ENCODE measurements at places on chromosomes 6 and 20.

DNA sequence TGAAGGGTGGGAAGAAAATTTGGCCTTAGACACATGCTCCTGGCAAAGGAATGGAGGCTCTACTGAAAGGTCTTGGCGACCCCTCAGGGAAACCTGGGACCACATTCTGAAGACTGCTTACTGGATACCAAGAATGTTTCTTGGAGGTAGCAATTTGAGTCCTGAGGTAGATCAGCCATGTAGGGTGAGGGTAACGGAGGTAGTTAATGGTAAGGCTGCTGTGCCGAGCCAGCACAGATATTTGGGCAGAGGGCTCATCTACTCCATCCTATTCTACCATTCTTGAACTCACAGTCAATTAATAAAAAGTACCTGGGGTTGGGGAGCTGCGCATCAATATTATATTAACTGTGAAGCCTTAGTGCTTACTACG lies 401 bp upstream of the PHF3 start:
- no peak for DNase-seq

DNA sequence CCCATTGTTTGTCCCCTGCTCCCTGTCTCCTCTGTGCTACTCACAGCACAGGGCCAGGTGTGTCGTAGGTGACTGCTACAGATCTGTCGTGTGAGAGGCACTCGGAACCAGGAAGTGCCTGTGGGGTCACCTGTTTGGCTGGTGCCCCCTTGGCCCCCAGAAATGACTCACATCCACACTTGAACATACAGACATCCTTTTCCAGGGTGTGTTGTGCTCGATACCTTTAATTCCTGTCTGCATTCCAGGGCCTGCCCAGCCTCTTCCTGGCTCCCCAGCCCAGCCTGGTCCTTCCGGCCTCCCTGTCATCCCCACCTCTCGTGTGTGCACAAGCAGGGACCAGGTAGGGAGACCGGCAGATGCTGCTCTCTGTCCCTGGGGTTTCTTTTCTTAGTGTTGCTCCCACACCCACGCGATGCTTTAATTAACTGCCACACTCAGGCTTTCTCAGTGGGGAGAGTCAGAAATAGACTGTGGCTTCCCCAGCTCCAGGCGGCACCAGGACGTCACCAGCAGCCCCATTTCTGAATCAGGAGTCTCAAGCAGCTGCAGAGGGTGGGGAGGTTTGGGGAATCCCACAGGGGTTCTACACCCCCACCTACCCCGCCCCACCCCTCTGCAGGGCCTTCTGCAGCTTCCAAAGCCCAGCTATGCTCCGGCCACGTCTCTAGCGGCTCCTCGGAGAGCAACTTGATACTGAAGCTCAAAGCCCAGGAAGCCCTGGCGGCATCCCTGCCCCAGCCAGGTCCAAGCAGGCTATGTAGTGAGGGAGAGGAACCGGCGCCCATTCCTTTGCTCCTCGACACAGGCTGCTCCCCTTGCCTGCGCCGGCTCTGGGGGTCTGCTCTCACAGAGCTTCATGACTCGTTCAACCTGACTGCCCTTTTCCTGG lies 102.2 kb downstream of the SYCP2 start:
- peak; percentile 47 for DNase-seq

GRCh38 chr6:11785774-11786579 lies 7.4 kb upstream of the ADTRP start:
- peak; percentile 86 for DNase-seq

GRCh38 chr6:166330612-166331011 lies 11.7 kb downstream of the SFT2D1 start:
- no peak for DNase-seq

DNA sequence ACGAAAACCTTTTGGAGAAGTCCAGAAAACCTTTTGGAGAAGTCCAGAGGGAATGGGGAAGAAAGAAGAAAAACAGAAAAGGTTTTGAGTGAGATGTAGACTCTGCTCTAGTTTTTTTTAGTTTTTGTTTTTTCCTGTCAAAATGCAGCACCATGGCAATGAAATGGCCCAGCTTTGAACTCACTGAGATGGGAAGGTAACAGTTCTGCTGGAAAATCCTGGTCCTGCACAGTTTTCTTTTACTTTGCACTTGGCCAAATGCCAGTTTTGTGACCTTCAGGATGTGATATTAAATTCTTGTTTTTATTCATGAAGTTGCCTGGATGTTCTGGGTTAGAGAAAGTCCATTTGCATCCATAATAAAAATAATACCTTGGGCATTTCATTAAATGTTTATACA lies 145.7 kb downstream of the CFAP61 start:
- no peak for DNase-seq

- peak; percentile 66 for DNase-seq
Measured at GRCh38 chr6:151765444-151765886, 42.0 kb upstream of the ESR1 start.

- DNase-seq, result peak; percentile 52
Measured at GRCh38 chr6:139291813-139292619, at the start of gene TXLNB. TXLNB (minus strand) TSS chr6:139291998; CDS start chr6:139288899, 3,099 bp downstream.

DNA sequence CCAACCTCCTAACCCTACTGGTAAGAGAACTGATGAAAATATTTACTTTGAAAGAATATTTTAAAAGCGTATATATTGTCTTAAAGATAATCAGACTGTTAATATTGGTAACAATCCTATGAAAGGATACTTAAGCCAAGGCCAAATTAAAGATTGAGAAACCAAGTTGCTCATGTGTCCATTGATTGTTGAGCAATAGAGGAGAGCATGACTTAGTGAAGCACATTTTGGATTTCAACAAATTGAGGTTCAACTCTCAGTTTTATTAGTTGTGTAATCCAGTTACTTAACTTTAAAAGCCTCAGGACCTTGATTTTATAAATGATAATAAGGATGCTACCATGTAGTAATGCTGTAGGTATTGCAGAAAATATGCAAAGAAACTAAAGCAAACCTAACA lies 56.8 kb downstream of the PRL start:
- no peak for DNase-seq

DNA sequence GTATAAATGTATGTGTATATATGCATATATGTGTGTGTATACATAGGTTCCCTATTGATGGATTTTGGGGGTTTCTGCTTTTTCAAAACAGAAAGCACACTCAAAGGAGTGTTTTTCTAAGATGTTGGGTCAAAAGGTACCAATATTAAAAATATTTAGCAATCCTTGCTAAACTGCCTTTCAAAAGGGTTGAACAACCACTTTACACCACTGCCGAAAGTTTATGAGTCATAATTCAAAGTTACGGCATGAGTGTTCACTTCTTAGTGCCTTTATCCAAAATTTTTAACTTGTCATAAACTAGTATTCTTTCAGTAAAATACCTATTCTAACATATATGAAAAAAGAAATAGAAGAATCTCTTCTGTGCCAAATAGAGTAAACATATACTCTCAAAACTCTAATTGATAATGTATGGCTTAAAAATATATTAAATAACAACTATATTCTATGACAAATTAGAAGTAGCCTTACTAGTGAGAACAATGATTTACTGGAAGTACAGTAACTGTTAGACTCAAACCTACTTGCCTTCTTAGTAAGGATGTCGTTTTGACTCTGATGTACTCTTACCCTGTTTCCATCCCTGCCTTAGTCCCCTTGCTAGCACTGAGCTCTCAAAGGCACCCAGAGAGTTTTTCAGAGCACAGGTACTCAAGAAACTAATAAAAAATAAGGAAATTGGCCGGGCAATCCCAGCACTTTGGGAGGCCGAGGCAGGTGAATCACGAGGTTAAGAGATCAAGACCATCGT lies 136.1 kb downstream of the INSM1 start:
- DNase-seq, result no peak

- no peak for DNase-seq
Measured at GRCh38 chr6:27157459-27158315, 89.8 kb upstream of the PRSS16 start.

GRCh38 chr20:51059862-51060261 lies 37.0 kb upstream of the KCNG1 start:
- DNase-seq, result no peak

GRCh38 chr6:130178692-130179091 lies 44.1 kb downstream of the SAMD3 start:
- DNase-seq, result no peak

GRCh38 chr6:16787128-16787682 lies 25.9 kb upstream of the ATXN1 start:
- DNase-seq, result no peak

- no peak for DNase-seq
Measured at GRCh38 chr20:33796263-33796906, 14.8 kb upstream of the CHMP4B start.

DNA sequence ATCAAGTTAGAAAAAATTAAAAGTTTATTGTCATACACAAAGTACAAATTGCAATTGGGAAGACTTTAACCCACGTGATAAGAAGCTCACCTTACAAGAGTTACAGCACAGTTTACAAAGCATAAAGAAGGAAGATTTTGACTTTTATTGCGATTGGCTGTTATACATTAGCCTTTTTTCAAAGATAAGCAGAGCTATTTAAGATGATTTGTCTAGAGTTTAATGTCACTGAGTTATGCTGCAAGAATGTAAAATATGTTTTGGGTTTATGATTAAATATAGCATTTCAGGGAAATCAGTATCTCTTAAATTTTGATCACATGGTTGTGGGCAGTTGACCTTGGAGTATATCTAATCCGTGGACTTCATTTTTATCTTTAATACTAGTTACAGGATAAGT lies 664.2 kb upstream of the PTCHD4 start:
- DNase-seq, result no peak

- DNase-seq, result no peak
Measured at GRCh38 chr20:9945408-9945807, 89.4 kb upstream of the ANKEF1 start.

- DNase-seq, result no peak
Measured at GRCh38 chr6:128572294-128572693, 51.9 kb upstream of the PTPRK start.

DNA sequence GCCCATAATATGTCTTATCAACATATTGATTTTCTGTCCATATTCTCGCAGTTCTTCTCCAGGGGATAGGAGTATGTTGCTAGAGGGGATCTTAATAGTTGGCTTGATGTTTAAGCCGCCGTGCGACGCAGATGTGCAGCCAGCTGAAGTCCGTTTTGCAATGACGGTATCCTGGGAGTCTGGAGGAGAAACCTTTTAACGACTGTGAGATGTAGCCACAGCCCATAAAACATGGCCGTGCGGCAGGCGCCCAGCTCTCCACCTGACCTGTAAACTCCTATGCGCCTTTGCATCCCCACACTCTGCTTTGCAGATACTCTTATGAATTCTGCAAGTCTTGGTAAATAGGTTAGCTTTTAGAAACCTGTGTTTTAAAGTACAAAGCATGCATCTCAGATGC lies 36.9 kb downstream of the BMP6 start:
- DNase-seq, result no peak

DNA sequence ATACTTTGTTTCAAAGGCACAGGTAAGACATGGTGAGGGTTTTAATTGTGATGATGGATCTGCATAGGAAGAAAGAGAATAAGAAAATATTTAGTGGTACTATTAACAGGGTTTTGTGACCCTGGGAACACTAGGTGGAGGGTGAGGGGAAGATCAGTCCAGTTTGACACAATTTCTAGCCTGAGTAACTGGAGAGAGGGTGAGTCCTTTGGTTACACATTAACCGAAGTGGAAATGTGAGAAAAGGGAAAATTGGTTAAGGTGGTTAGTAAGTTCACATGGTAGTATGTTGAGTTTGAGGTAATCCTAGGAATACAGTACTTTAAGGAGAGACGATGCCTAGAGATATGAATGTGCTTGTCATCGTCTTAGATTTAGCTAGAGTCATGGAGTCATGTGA lies 54.8 kb upstream of the POU3F2 start:
- DNase-seq, result no peak

GRCh38 chr6:11917951-11918738 lies 94.0 kb upstream of the HIVEP1 start:
- no peak for DNase-seq

- no peak for DNase-seq
Measured at GRCh38 chr6:169487579-169488436, 214.0 kb downstream of the WDR27 start.

GRCh38 chr20:45946149-45946970 lies 11.9 kb downstream of the PCIF1 start:
- no peak for DNase-seq

DNA sequence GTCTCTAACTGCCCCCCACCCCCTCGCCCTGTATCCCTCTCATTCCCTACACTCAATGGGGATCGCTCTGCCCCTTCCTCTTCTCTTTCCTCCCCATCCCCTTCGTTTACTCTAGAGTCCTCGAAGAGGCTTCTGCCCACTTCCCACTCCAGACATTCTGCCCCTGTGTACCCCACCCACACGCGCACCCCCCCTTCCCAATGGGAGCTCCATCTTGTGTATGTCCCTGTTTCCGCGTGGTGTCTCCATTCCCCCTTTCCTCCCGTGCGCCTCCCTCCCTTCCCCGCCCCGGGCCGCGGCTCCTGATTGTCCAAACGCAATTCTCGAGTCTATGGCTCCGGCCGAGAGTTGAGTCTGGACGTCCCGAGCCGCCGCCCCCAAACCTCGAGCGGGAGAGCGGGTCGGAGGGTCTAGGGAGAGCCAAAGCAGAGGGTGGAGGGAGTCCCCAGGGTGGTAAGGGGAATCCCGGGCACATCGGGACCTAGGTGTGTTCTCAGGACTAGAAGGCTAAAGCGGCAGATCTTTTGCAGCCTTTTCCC lies 679 bp upstream of the RING1 start:
- DNase-seq, result no peak

DNA sequence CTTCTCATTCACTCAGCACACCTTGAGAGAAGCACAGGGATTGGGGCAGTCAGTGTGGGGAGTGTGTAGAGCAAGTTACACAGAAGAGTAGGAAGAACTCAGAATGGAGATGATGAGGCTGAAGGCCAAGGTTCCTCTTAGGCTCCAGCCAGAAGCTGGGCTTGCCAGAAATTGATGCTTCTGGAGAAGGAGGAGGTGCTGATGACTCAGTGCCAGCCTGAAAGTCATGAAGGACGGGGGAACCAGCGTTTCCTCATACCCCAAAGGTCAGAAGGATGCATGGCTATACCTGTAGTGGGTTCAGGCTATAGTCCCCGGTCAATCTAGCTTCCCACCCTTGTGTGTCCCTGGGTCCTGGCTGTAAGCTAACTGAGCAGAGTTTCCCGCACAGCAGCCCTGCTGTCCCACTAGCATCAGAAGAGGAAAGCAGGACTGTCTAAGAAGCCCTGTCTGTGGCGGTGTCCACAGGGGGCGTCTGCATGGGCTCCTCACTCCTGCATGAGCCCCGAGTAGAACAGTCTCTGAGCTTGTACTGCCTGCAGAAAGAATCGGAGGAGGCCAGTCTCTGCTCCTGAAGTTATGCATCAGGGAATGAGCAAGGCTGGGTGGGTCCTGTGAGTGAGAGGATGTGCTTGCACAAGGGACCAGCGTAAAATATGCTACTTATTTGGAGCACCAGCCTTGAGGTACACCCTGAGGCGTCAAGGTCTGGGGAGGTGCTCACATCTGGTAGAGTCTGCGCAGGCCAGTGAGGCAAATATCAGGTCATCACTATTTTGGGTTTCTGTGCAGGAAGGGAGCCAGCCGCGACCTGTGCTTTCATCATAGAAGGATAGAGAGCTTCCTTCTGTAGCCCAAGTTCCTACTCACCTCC lies 148.5 kb downstream of the MRPL14 start:
- DNase-seq, result no peak

DNA sequence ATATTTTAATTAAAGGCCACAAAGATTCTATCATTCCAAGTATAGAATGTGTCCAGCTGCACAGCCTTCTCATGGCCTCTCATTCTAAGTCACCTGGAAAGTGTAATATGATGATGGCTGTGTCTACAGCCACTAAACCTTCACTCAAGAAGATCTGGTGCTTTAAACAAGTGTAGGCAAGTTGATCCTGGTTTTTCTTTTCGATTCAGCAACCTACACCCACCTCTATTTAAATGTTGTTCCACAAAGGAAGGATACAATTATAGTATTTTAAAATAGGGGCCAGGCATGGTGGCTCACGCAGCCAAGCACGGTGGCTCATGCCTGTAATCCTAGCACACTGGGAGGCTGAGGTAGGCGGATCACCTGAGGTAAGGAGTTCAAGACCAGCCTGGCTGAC lies 25.5 kb upstream of the DST start:
- DNase-seq, result no peak
